Stimulated activated CD8-positive, alpha-beta memory T cell treated with anti-CD3 and anti-CD28 coated beads, Interleukin-2, amount 100 ng/mL, for 1 hour (primary cell): ENCODE measurements at places on chromosomes 6 and 20.

GRCh38 chr6:109770779-109771178 is 79.7 kb downstream of the FIG4 start:
- no peak for DNase-seq

- DNase-seq, result no peak
Observed at GRCh38 chr20:34977365-34978091, 21.9 kb downstream of the MYH7B start.

DNA sequence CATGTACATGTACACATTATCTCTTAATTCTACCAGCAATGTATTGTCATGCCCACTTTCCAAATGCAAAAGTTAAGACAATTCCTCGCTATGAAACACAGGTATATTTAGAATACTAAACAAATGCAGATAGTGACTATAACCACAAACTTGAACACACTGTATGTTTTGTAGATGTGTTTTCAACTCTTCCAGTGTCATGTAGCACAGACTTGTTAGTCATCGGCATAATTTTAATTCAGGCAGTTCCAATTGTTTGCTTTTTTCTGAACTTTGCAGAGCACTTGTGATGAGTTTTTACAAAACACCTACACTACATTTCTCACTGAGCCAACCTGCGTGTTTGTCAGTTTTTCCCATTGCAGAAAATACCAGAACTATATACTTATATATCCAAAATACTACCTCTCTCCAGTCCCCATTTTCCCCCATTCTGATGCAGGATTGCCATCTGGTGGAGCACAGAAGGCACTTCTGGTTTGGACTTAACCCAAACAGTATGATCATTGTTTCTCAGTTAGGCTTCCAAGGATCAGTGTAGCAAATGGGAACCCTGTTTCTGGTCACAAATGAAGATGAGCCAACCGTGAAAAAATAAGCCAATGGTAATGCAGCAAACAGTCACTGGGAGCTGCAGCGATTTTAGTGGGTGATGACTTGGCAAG is 143.4 kb downstream of the ADGRB3 start:
- DNase-seq, result no peak

GRCh38 chr6:36023996-36024795 is at the start of gene SLC26A8:
SLC26A8 (minus strand) TSS chr6:36024641; CDS start chr6:36019707, 4,934 bp downstream.
- no peak for DNase-seq

GRCh38 chr6:52306972-52307870 is 22.7 kb upstream of the MCM3 start:
- DNase-seq, result no peak

DNA sequence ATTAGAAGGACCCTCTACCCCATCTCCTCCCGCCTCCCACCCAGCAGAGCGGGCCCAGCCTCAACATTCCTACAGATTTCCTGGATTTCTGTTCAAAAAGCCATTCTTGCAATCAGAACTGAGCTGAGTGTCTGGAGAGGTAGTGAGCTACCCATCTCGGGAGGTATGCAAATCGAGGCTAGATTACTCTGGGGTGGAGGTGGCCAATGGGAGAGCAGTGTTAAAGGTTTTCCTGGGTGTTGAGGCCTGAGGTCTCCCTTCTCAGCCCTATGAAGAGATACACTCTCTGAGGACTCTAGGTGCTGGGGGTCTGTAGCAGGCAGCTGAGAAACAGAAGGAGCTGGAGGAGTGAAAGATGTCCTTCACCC is 57.0 kb downstream of the CD40 start:
- DNase-seq, result no peak

- peak; percentile 77 for DNase-seq
Observed at GRCh38 chr6:118651282-118652050, at the start of gene CEP85L. CEP85L (minus strand) TSS chr6:118651591; CDS start chr6:118651269, 322 bp downstream.

DNA sequence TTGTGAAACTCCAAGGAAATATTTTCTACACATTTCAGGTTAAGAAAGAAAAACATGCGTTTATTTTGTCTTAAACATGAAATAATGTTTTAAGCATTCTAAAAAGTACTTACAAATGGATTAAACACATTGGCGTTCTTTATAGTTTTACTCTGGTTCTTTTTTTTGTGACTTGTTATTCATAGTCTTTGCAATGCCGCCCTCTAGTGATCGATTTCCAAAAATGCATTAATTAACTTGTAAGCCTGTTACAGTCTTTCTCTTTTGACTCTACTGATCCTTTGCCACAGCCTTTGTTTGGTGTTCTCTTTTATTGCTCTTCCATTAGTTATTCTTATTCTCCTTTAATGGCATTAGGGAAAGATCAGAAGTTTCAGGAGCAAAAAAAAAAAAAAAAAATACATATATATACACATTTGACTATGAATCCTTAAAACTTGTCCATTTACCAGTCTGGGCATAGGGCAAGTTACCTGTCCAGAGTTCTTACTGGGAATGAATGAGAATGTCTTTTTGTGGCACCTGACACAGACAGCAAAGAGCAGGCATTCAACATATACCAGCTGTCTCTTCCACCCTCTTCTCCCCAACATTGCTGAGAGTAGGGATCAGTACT is 59.9 kb downstream of the MACROD2 start:
- DNase-seq, result no peak

GRCh38 chr20:25198663-25199383 is 3.3 kb downstream of the ENTPD6 start:
- DNase-seq, result no peak

DNA sequence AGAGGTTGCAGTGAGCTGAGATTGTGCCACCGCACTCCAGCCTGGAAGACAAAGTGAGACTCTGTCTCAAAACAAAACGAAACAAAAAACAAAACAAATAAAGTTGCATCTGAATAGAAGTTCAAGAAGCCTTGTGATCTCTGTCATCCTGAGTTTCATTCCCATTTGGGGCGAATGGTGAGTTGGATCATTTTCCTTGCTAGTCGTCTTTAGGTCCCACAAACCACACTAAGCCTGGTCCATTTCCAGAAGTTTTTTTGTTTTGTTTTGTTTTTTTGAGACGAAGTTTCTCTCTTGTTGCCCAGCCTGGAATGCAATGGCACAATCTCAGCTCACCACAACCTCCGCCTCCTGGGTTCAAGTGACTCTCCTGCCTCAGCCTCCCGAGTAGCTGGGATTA is 33.8 kb downstream of the ZNF217 start:
- DNase-seq, result no peak

DNA sequence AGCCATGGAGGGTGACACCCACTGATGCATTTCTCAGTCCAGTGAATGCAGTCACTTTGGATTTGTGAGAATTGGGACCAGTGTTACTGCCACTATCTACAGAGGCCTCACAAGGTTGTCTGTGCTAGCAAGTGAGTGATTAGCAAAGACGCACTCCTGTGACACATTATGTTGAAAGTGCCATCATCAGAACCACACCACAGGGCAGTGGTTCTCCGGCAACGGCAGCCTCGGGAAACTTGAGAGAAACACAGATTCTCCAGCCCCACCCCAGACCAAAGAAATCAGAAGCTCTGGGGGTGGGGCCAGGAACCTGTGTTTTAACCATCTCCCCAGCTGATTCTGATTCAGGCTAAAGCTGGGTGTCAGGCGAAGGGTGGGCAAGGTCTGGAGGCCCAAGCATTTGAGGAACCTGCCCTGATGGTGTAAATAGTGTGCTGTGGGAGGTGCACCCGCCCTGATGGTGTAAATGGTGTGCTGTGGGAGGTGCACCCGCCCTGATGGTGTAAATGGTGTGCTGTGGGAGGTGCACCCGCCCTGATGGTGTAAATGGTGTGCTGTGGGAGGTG is 39.9 kb downstream of the TMEM242 start:
- DNase-seq, result no peak
